ENCODE measurements at places on chromosomes 5 and 9.

GRCh38 chr5:76385540-76385939, 17.5 kb upstream of the IQGAP2 start:
- no peak for DNase-seq

DNA sequence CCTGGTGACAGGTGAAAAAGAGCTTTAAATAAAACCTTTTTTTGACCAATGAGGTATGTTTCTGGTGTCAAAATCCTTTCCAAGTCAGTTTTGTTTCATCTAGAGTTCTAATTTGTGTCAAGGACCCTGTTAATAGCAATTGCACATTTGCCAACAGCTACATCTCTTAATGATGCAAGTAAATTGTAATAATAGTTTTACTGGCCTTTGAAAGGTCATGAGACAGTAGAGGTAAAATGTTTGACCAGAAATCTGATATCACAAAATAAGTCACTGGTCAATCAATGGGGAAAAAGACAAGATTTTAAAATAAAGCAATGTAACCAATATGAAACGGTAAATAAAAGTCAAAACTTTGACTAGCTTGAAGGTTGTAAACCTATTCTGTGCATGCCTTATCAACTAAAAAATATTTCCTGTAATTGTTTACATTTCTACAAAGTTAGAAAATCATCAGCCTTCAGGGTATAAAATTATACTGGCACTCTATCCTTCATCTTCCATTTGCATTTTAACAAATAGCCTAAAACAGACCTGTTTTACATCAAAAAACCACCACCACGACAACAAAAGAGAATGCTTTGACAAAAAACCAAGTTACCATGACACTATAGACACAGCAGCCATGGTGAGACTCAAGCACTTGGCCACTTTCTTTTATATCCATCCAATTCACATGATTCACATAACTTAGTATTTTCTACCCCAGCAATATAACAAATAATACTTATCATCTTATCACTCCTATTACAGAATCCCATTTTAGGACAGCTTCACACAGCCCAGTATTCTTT, 3.0 kb downstream of the NADK2 start:
- no peak for DNase-seq

GRCh38 chr9:110537841-110538646, 41.5 kb downstream of the SVEP1 start:
- DNase-seq = no peak

GRCh38 chr5:91243852-91244251, 139.3 kb downstream of the ARRDC3 start:
- no peak for DNase-seq

DNA sequence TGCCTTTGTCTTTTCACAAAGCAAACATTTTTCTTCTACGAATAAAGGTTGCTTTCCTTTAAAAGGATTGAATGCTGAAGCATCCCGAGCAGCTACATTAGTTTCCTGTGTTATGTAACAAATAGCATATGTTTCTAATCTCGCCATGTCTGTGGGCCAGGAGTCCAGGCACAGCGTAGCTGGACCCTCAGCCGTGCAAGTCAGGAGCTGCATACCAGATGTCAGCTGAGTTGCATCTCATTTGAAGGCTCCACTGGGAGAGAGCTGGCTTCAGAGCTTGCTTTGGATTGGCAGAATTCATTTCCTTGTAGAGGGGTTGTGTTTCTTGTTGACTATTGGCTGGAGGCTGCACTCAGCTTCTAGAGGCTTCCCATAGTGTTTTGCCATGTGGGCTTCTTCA, 16.0 kb upstream of the GOLPH3 start:
- DNase-seq = no peak

GRCh38 chr9:130743656-130744055, 50.1 kb downstream of the EXOSC2 start:
- DNase-seq = no peak
